ENCODE measurements at places on chromosomes 1 and 21.
A peak's percentile ranks its signal among the peaks of the same experiment; 100 is the strongest.

GRCh38 chr1:179016706-179017382 is 8.8 kb upstream of the FAM20B start:
- peak; percentile 91 for DNase-seq

GRCh38 chr1:51649593-51650091 is 32.8 kb downstream of the OSBPL9 start:
- DNase-seq = no peak

DNA sequence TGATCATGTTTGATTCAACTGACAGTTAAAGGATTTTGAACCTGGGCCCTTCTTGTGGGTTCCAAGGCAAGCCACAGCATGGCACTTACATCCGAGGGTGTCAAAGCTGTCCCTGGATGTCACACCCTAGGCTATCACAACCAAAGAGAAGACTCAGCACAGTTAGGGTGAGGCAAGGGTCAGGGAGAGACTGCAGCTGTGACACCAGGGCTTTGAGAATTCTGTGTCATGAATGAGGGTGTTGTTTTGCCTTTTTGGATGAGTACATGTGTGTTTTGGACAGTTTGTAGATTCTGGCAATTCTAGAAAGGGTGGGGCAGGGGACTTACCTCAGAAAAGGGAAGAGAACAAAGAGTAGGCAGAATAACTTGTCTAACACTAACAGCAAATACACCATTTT is 37.8 kb upstream of the ZNF326 start:
- DNase-seq = no peak

DNA sequence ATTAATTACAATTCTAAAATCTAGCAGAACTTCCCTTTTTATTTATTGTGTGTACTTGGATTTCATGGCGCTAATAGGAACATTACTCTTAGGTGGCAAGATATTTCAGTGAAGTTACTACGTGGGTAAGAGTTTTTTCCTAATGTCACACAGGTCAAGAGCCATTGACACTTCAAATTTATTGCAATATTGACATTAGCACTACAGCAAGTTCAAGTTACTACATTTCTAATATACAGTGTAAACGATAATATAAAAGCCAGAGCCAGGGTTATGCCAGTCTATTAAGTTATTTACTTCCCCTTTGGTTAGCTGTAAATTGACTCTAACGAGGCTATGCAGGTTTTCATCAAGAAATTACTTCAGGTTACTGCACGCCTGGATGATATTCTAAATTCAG is 29.7 kb downstream of the CHODL start:
- no peak for DNase-seq

- DNase-seq = no peak
These were observed 112.8 kb downstream of the PRRX1 start for GRCh38 chr1:170776777-170777176.

DNA sequence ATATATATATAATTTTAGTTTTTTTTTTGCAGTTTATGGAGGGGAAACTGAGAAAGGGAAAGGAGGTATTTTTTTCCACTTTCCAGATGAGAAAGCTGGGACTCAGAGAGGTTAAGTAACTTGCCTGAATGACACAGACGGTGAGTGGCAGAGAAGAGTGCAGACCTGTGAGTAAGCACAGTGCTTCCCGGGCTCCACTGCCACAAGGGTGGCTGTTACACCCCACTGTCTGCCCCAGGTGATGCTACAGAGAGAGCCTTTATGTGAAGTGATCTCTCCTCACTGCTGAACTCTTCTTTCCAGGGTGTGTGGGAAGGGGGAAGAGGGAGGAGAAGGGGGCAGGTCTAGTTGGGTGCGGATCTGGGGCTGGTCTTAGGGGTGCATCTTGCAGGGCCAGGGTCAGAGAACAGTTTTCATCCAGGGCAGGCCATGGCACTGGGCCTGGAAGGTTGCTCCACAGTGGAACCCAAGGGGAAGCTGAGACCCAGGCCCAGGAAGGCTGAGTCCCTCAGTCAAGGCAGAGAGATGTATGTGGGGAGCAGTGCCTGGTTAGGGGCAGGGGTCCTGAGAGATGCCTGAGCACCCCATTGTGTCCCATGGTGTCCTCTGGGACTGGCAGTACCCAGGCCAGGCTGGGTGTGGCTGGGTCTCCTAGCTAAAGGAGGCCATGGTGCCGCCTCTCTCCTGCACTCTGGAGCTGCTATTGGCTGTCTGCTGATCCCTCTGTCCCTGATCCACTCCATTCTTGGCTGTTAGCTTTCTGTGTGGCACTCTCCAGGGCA is 357.5 kb downstream of the PTPRU start:
- DNase-seq = peak; percentile 44

GRCh38 chr1:24711329-24711728 is 33.9 kb upstream of the CLIC4 start:
- DNase-seq = no peak

DNA sequence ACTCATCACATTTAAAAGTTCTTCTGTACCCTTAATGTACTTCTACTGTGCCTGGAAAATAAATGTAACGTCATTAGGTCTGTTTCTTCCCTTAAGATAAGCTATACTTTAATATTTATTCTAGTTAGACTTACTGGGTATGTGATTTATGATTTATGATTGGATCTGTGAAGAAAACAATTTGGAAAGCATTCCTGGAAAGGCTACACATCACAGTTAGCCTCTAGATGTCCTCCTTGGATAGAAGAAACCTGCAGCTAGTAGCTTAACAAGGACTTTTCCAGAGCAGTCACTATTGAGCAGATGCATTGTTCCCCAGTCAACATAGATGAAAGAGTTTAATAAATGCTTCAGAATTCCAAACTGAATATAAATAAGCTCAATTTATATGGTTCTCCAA is 22.2 kb upstream of the ABL2 start:
- peak; percentile 58 for DNase-seq

DNA sequence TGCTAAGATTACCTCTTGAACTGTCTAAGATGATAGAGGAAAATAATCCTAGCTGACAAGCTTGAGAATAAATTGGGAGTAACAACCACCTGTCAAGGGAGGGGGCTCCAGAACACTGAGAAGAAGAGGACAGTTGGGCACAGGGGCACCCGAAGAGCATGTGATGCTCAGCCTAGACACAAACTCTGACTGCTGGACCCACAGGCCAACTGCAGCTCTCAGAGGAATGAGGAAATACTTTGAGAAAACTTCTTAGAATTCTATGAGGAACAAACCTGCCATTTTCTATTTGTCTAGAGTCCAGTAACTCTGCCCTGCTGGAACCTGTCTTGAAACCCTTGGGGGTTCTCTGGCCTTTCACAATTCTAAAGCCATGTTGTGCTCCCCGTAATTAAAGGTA is 124.1 kb upstream of the KCNK2 start:
- no peak for DNase-seq

- DNase-seq = peak; percentile 39
These were observed 18.0 kb downstream of the RHBDL2 start for GRCh38 chr1:38923607-38924006.

DNA sequence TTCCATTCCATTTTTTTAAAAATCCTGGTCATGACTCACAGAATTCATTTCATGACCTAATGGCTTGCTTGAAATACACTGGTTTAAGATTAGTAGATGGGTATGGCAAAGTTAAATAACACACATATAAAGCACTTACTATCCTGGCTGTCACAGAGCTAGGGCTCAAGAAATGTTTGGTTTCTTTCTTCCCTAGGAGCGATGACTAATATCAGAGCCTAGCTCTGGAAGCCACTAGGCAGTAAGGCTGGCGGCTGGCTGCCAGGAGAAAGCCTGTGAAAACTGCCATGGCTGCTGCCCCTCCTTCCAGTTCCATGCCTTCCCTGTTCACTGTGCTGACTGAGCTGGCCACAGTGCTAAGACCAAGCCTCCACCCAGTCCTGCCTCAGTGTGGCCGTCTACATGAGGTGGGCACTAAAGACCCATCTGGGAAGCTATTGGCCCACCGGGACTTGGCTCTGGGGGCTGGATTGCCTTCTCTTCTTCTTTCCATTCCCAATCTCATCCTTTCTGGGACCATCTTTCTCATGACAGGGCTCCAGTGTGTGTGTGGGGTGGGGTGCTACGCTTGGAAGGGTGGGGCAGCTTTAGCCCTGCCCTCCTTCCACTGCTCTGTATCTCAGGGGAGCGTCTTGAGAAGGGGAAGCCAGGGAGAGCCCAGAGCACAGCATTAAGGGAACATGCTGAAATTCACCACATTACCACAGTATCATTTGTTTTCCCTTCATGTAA is 10.8 kb upstream of the ASCL5 start:
- peak; percentile 50 for DNase-seq

- DNase-seq = no peak
These were observed 8.8 kb upstream of the SMYD2 start for GRCh38 chr1:214271995-214272731.

DNA sequence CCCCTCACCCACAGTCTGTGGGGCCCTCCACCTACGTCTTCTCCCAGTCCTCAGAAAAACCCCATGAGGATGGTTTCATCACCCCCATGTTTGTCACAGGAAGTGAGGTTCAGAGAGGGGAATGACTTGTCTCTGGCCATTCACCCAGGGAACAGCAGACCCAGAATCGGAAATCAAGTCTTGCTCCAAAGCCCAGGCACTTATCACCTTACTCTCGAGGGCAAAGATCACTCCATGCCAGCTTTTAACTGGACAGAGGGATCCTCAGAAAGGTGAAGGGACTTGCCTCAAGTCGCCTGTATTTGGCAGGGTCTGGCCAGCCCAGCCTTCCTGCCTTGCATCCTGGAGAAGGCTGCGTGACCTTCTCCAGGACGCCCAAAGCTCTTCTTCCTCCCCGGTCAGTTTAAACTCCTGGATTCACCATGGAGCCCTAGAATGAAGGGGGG is 57.9 kb upstream of the SSBP3 start:
- DNase-seq = no peak

DNA sequence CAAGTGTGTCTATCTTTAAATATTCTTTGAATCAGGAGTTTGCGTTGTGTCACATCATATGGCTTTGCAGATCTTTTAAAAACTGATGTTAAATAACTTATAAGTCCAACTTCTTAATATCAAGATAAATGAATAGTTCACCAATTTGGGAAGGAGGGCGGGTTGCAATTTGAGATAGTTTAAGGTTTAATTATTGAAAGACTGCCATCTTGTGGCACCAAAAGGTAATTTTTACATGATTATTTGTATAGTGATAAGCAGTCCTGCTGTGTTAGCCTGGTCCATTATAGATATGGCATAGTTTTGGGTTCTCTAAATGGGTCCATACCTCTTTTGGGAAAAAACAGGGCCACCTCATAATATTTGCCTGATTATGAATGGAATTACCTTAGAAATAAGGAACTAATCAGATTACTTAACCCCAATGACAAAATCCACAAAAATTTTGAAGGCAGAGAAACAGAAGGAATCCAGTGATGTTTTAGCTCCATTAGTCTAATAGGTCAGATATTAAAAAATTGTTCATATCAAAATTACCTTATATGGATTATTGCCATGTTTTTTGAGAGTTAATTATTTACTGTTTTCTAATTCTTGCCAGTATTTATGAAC is 64.3 kb downstream of the PRKAA2 start:
- peak; percentile 72 for DNase-seq

DNA sequence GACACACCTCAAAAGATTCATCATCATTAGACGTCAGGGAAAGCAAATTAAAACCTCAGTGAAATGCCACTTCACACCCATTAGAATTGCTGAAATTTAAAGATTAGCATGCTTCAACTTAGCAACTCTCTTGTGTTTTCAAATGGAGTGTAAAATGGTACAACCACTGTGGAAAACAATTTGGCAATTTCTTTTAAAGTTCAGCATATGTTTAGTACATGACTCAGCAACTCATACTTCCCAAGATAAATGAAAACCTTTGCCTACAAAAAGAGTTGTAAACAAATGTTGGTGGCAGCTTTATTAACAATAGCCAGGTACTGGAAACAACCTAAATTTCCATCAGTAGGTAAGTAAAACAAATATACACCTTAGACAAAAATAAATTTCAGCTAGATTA is 42.7 kb downstream of the ST3GAL3 start:
- peak; percentile 9 for DNase-seq

- DNase-seq = peak; percentile 35
These were observed 106.4 kb upstream of the MAGI3 start for GRCh38 chr1:113283914-113284313.

- peak; percentile 20 for DNase-seq
These were observed 44.0 kb downstream of the TRIM62 start for GRCh38 chr1:33137800-33138199.

GRCh38 chr1:146029117-146029516 is 7.6 kb upstream of the HJV start:
- no peak for DNase-seq

- no peak for DNase-seq
These were observed 187.1 kb upstream of the LMO4 start for GRCh38 chr1:87141556-87141955.

- DNase-seq = peak; percentile 68
These were observed 64.3 kb upstream of the TRABD2B start for GRCh38 chr1:48061162-48062136.

DNA sequence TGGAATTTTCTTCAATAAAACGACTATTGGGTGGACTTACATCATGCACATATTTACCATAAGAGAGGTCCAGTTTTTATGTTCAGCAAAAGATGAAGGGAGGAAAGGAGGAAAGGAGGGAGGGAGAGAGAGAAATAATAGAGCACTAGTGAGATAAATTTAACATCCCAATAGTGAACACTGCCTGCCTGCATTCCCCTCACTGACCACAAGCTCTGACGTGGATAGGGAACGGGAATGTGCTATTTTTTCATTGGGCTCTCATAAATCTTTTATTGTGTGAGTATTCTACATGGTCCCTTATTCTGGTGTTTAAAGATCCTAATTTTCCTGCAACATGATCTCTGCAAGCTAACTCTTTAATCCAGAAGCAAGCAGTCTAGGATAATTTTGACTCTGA is 82.1 kb downstream of the TTC3 start:
- no peak for DNase-seq

DNA sequence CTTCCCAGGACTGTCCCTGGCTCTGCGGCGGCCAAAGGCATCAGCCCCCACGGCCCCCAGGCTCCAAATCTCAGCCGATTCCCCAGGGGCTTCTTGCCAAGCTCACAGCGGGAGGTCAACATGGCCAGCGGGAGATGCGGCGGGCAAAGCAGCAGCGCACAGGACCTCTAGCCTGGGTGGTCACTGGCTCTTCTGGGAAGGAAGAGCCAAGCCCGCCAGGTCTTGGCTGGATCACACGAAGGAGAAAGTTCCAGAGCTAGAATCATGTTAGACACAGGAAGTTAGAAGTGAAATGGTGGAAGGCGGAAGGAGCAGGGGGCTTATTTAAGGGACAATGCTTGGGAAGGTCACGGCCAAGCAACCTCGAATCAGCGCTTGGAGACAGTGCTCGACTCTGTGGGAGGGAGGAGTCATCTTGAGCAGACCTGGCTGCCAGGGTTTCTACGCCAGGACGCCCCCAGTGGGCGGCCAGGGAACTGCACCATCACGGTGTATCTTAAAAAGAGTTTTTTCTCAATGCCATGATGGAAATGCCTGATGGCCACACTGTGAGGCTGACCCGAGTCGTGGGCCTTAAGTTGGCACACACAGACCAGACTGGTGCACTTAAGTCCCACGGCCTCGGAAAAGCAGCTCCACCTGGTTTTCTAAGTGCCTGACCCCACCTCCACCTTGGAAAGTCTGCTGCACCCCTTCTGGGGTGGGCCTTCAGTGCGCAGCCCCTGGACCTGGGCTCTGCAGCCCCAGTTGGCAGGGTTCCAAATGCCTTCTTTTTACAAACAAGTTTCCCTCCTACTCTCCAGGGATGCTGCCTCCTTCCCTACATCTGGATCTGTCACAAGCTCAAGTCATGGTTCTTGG is 29.3 kb downstream of the SLC66A1 start:
- peak; percentile 77 for DNase-seq

Data from epithelial cell of esophagus (primary cell).